ENCODE measurements at places on chromosomes 2 and 18.

GRCh38 chr2:27461118-27461517 is 18.9 kb downstream of the KRTCAP3 start:
- no peak for DNase-seq

- DNase-seq = no peak
These were observed 8.1 kb downstream of the TEX44 start for GRCh38 chr2:231600619-231601355.

DNA sequence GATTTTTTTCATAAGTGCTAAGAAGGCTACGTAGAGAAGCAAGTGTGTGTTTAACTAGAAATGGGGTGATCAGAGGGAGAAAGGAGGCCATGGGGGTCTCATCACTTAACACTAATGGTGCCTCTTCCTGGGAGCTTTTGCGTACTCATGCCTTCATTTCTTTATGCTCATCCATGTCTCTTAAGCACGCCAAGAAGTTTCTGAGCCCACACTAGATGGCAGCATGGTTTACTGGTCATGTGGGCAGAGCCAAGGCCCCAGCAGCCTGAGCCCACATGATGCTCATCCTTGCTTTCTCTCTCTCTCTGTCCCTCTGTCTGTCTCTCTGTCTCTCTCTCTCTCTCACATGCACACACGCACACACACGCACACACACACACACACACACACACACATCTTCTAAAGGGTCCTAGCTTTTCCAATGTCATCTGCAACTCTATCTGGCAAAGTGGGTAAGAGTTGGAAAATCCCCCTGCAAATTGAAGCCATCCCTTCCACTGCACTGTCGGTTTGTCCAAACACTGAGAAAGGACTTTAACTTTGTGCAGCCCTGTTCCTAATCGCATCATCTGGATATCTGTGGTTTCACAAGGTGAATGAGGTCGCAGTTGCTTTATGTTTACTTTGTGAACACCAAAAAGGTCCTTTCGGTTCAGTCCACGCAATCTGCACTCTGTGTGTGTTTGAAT is 137.1 kb upstream of the CCDC68 start:
- no peak for DNase-seq

- DNase-seq = no peak
These were observed 47.5 kb upstream of the ROCK2 start for GRCh38 chr2:11391942-11392266.

- no peak for DNase-seq
These were observed 215.9 kb upstream of the HDAC4 start for GRCh38 chr2:239616729-239617128.

DNA sequence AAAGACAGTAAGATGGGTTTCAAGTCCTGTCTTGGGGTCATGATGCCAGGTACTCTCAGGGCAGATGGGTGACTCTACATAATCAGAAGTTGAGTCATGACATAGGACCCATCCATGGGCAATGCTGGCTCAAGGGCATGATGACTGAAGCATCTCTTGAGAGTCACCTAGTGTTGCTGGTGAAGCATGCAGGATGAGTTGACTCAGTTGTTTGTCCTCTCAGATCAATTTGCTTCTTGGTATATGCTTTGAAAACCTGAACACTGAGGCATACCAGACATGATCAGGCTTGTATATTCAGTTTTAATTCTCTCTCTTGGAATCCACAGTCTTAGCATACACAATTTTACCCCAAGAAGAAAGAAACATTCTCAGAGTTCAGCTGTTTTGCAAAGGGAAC is 658.9 kb upstream of the NXPH2 start:
- DNase-seq = no peak

- DNase-seq = peak; percentile 76
These were observed 162.3 kb upstream of the ZEB2 start for GRCh38 chr2:144682248-144682647.

DNA sequence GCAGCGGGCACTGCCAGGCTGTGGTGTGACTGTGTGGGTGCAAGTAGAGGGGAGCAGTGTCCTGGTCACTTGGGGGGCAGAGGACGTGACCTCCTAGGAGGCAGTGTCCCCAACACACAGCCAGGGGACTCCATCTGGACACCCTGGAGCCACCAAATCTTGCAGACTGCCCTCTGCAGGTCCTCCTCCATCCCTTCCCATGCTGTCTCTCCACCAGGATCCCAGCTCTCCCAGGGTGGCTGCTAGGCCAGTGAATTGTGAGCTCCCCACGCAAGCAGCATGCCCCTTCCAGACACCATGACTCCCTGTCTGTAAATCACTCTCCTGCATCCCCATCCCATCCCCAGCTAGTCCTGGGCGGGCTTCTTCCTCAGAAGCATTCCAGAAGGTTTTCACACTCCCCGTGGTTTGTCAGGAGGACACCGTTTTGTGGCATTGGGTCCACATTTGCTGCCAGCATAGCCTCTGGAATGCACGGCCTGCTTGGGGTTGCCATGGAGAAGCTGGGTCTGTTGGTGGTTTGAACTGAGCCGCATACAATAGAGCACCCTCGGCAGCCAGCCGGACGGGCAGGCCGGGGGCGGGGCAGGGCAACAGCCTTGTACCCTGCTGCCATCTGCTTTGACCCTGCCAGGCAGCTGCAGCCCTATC is 210.7 kb downstream of the KLHL29 start:
- no peak for DNase-seq

DNA sequence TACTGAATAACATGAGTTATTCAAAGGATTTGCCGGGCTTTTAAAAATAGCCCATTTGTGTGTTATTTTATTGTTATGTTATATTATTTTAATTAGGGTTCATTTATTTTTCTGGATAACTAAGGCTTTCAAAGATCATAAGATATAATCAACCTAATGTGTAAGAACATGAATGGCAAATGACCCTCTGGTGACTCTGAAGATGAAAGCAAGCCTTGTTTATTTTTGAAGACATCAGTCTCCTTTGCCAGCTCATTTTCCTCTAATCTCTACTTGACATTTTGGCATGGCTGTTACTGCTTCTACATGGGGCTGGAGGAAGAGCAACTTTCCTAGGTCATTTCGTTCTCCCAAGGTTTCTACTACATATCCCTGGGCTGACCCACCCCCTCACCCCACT is 10.6 kb downstream of the FAP start:
- DNase-seq = no peak

- no peak for DNase-seq
These were observed 39.6 kb upstream of the CRACDL start for GRCh38 chr2:98975611-98976010.

DNA sequence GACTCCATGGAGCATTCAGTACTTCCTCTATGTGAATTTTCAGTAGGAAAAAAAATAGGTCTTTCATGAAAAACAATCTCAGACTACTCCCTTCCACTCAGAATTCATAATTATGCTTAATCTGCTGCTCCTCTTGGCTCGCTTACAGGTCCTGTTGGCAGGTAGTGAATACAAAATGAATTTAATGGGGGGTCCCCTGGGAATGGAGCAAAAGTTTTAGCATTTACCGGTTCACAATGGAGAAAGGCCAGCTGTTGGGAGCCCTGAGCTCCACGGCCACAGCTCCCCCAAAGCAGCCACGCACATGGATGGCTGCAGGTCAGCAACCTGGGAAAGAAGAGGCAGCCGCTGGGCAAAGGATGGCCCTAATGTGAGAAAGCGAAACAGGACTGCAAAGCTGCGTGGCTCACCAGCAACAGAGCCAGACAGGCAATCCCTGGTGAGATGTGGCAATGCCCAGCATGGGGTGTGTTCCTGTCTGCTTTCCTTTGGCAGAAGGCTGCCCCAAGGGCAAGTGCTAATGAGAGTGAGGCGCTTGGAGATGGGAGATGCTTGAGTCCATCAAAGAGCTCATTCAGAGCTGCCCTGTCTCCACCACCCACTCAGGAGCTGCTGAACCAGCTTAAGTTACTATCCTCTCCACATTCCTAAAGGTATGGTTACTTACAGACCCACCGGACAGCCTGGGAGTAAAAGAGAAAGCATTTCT is 447.4 kb downstream of the EPHA4 start:
- DNase-seq = no peak

DNA sequence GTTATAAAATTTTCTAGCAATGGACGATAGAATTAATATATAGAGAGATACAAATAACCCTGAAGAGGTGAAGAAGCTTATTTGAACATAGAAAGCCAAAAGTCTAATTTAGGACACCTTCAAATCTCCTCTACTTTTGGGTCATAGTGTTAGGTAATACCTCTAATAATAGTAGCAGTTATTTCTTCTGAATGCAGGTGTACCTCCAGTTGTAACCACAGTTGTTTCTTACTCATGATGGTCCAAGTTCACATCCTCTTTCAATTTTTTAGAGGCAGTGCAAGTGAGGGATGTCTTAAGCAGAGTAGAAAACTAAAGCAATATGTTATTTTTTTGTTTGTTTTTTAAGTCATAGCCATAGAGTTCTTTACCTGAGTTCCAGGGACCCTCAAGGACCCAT is 429.5 kb downstream of the CCDC85A start:
- DNase-seq = no peak

- no peak for DNase-seq
These were observed 14.6 kb downstream of the CXCR1 start for GRCh38 chr2:218152172-218152571.

- DNase-seq = no peak
These were observed 86.7 kb downstream of the NRP2 start for GRCh38 chr2:205768815-205769494.

DNA sequence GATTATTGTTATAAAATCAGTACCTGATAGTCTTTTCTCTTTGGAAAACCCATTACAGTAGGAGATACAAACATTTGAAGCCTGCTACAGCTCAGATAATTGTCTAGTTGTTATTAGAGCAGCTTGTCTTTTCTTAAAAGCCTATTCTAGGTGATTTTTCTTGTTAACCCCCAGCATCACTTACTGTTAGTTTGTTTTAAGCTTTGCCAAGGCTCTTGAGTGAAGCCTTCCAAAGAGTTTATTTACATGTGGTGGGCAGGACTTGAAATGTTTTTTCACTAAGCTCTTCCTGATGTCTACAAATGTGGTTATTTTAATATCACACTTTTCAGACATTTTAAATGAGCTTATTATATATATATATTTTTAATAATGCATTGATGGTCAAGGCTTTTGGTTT is 791.3 kb downstream of the PLCL1 start:
- DNase-seq = no peak

GRCh38 chr2:170228429-170228828 is 50.5 kb downstream of the MYO3B start:
- no peak for DNase-seq

DNA sequence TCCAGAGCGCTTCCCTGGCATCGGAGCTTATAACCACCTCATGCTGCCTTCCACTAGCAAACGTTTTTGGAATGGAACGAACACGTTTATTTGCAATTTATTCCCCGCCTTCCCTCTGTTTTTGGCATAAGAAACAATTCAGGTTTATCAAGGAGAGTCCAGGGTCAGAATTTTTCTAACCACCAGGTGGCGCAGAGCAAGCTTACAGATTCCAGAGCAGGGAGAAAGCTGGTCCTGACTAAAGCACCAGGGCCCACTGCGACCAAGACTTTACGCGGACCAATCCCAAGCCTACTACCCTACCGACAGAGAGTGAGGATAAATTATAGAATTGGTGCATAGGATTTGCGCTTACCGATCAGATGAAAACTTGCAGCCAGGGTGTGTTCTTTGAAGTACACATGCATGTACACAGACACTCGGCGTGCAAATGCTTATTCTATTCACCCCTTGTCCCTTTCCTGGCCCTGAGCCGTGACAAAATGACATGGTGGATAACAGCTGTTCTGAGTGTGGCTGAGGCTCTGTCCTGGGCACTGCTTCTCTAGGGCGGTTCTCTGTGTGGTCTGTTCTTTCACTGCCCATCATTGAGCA is 34.7 kb downstream of the NAPG start:
- DNase-seq = peak; percentile 54

Measured in inflammatory macrophage treated with lipopolysaccharide for 4 hours (primary cell).